ENCODE measurements at places on chromosomes 4 and X.

DNA sequence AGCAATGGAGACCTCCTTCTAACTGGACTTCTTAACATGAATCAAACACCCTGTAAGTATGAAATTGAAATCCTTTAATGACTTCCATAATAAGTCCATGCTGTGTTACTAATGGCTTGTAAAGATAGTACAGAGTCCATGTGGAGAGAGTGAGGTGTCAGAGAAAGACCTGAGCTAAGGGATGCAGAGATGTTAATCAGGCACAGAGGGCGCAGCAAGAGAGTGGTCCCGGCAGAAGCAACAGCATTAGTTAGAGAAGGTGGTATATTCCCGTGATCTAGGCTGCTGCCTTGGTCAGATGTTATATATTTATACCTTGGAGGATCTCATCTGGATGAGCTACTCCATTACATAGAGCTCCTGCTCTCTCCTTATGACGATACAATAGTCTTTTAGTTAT lies 295.3 kb downstream of the LDB2 start:
- DNase-seq = no peak

DNA sequence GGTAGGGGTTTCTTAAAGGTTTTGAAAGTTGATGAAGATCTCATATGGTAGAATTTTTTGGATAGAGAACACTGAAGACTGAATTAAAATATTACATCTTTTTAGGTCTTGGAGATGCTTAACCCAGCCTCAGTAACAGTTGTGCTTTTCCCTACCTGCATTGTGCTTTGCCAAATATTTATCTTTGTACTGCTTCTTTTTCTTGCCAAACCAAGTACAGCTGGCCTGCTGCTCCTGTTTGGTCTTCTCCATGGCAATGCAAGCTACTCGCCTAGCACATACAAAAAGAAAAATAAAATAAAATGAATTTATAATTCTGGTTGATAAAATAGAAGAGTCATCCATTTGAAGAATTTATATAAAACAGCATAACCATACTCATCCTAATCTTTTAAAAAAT lies 95.4 kb downstream of the NYX start:
- no peak for DNase-seq

GRCh38 chr4:143377611-143378099 lies 41.0 kb downstream of the GAB1 start:
- DNase-seq = no peak

DNA sequence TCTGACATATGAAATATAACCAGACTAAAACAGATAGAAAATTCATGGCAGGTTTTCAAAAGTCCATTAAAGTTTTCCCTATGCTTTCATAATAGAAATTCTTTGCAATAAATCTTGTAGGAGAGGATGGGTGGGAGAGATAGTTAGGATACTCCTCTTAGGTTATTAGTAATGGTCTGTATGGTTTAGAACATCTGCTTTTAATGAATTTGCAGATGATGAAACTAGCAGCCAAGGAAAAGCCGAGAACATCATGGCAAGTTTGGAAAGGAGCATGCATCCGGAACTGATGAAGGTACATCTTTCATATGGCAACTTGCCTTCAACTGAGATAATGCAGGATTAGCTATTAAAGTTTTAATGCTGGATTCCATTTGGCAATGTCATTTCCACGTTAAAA lies 70.7 kb downstream of the DOCK11 start:
- no peak for DNase-seq

DNA sequence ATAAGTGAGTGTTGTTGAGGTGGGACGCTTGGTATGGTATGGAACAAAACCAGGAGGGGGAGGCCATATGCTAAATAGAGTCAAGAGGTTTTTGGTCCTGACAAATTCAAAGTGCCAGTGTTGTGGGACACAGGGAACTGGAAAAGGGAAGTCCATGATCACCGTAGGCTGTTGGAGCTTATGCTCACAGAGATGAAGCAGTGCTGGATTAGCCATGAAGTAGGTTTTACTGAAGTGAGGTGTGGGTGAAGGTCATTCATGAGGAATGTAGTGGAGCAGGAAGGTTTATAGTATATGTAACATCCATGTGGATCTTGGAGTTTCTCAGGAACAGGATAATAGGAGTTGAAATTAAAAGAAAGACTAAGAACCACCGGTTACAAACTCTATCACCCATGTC lies 256.1 kb upstream of the PITX2 start:
- DNase-seq = no peak

- DNase-seq = no peak
Measured at GRCh38 chrX:86028681-86029080, 18.7 kb downstream of the CHM start.

- no peak for DNase-seq
Measured at GRCh38 chrX:47927212-47927611, 76.6 kb downstream of the ZNF182 start.

DNA sequence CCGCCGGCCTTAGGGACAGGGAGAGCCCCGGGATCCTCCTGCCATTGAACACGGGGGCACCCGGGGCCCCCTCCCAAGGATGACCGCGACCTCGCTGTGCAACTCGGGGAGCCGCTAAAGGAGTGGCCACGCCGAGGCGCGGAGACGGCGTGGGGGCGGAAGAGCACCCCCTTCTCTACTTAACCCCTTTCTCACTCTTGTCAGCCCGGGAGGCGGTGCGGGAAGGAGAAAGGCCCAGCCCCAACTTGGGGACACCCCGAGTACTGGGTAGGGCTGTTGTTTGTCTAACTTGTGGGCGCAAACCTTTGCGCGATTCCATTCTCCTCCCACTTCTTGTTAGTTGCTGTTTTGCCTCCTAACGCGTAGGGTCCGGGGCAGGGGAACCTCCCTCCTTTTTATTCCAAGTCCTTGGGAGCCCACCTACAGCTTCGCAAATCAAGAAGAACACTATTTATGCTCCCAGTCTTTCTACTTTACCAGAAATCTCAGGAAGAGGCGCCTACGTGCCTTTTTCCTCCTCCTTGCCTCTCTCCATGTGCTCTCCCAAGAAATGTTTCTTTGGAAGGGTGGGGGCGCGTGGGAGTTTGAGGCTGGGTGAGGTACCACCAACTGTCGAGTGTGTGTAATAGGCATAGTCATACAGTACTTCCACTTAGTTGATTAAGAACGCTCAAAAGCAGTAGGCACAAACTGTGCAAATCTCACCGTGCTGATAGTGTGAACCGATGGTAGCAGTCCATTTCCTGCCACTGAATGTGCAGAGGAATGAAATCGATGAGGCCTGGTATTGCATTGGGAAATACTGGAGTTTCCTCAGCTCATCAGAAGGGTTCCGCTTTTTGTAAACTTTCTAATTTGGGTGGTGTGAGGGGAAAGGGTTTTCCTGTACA lies 813 bp downstream of the DIAPH2 start:
- DNase-seq = peak; percentile 28

DNA sequence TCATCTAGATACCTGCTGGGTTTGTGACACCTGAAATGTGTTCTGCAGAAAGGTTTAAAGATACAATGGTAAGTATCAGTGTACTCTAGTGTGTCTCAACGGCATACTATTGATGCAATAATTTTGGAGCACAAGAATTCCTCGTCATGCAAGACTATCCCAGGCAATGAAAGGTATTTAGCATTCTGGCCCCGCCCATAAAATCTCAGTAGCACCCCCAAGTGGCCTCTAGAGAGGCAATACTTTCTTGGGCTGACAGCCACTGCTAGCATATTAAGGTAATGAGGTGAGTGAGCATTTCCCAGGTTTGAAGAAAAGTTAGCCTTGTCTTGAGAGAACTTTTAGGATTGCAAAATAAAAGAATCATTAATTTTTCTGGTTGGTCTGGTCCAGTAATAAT lies 24.0 kb downstream of the TAB3 start:
- no peak for DNase-seq

DNA sequence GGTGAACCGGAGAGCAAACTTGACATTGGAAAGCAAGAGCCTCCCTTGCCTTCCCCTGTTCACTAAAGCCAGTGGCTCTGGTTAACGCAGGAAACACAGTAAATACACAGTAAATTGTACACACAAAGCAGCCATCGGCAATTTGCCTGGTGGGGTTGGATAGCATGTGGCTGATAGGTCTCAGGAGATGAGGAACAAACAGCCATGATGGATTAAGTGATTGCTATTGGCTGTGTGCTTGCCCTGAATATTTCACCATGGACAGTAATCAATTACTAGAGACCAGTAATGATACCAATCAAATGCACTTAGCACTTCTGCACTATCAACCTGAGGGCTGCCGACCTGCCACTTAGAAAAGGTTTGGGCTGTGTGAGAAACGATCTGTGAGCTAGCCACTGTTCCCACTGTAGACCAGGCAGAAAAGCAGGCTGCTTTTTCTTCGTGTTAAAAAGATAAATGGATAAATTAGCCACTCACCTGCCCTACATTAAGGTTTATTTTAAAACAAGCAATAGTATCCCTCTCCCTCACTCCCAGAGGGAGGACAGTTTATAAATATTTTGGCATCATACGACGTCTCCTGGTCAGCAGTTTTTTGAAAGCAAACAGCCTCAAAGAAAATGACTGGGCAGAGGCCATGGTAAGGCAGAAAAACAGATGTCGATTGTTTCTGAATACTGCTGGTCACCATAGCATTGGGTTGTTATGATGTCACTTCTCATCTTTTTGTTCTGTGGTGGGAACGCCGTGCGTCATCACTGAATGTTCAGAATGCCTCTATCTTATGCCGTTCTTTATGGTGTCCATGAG lies 167.1 kb downstream of the MAML3 start:
- no peak for DNase-seq

- no peak for DNase-seq
Measured at GRCh38 chr4:118927974-118928373, 39.3 kb downstream of the SYNPO2 start.

DNA sequence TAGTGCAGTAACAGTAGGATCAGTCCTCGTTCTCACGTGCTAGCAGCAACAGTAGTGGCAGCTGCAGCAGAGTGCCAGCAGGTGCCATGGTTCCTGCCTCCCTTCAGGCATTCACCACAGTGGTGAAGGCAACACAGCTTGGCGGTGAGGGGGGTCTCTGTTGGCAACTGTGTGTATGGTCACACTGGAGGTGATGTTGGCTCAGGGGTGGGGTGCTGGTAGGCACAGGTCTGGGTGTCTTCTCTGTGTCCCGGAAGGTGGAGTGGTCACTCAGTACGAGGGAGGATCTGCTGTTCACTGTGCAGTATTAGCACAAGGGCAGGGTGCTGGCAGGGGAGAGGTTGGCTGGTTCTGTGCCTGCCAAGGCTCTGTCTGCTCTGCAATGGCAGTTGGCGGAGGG lies 671.8 kb downstream of the CCSER1 start:
- no peak for DNase-seq

GRCh38 chr4:109041463-109042360 lies 260.7 kb downstream of the COL25A1 start:
- no peak for DNase-seq

DNA sequence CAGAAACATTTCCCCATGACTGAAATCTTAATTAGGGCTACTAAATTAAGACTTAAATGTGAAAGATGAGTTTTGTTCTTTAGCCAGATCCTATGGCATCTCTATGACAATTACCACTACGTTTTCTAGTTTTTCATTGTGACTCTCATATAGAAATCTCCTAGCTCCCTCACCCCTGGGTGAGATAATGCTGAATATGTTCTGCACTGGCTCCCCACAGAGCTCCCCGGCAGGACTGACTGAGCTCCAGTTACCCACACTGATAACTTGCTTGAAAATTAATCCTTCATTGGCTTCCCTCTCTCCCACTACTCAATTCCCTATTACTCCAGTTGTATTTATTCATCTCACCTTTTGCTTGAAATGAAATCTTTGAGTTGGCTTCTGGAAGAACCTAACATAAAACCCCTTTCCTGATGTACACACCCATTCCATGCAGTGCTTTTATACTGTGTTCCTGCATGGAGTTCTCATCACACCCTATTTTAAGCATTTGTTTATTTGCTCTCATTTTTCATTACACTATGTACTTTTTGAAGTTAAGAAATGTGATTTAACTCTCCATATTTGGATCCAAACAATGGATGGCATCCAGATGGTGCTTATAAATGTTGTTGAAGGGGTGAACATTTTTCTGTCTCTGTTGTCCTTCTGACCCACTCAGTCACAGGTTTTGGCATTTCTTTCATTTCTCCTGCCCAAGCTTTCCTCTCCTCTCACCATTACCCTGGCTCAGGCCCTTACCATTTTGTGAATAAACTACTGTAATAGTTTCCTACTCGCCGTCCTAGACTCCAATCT lies 623.4 kb downstream of the SPRY1 start:
- DNase-seq = no peak

GRCh38 chr4:177190995-177191580 lies 118.6 kb upstream of the NEIL3 start:
- DNase-seq = no peak

GRCh38 chrX:47933946-47934345 lies 69.8 kb downstream of the ZNF182 start:
- no peak for DNase-seq

- DNase-seq = no peak
Measured at GRCh38 chr4:48907706-48908477, 1.3 kb upstream of the OCIAD2 start.

DNA sequence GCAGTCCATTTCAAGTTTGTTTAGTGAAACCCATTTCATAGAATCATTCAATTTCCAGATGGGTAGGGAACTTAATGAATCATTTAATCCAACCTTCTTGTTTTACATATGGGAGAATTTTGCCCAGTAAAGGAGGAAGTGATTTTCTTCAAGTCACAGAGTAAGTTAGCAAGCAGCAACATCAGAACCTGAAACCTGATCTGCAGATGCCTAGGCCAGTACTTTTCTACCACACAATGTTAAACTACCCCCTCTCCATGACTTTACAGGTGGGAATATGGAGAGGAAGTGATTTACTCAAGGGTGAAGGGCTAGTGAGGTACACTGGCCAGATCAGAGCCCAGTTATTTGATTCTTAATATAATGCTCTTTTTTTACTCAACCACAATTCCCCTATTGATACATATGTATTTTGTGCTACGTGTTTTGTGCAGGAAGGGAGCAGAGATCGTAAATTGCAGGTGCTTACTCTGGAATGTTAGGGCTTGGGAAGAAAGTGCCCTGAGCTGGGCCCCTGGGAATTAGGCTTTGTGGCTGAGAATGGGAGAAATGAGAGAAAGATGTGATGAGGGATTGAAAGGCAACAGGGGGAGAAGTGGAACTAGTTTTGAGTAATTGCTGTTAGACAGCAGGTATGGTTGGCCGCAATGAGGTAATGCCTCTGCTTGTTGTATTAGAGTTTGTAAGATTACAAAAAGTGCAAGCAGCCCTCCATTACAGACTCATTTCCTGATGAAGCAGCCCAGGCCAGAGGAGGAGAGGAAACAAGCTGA lies 6.8 kb downstream of the LHFPL1 start:
- no peak for DNase-seq

DNA sequence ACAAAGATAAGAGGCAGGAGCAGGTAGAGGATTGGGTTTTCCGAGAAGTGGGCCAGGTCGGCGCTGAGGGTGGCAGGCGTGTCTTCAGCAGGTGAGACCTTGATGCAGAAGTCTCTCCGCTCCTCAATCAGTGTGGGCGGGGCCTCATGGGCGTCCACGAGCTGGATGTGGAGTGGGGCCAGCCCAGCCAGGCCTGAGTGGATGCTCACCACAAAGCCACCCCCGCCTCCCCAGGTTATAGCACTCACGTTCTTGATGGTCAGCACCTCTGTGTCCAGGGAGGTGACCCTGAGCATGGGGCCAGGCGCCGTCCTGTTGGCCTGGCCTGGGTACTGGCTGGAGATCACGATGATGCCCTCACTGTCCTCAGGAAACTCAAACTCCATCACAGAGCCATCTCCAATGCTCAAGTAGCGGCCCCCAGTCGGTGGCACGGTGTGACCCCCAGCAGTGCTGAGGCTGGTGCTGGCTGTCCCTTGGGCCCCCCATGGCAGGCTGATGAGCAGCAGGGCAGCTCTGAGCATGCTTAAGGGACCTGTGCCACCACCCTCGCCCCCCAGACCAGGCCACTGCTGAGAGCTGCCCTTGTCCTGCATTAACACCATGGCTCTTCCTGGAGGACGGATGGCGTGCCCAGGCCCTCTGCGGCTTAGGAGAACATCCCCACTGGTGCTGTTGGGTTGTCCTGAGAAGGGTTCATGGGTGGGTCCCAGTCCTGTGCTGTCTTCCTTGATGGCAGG lies 1.9 kb downstream of the SLC10A3 start:
- DNase-seq = no peak
